Activated T-helper 1 cell treated with anti-CD3 and anti-CD28 coated beads, Interleukin-12 subunit alpha, Interleukin-12 subunit beta, Interleukin-2, Interleukin-4 antibody, amounts not matched to agents 30 ng/mL and 10 ng/mL and 1 ng/mL, durations not matched to agents 14 hours and 24 hours and 36 hours (primary cell): ENCODE measurements at places on chromosomes 4 and X.

DNA sequence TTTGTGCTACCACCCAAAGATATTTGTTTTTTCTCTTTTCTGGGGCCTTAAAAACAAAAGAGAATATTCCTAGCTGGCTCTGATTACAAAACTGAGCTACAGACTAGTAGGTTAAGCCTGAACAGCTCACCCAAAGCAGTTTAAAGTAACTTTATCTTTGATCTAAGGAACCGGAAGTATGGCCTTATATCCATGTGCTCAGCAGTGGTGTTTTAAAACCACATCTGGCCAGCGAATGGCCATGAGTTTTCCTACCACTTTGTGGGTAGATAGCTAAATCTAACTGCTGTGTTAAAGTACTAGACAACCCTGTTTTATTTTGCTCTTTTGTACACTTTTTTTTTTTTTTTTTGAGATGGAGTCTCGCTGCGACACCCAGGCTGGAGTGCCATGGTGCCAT is 24.6 kb downstream of the ADGRG4 start:
- no peak for DNase-seq

- DNase-seq, result no peak
Measured at GRCh38 chr4:179110356-179110755, 1668.1 kb upstream of the AGA start.

- no peak for DNase-seq
Measured at GRCh38 chr4:130249002-130249401, 1153.0 kb downstream of the C4orf33 start.

GRCh38 chrX:123814343-123814742 is 45.5 kb upstream of the XIAP start:
- DNase-seq, result no peak

DNA sequence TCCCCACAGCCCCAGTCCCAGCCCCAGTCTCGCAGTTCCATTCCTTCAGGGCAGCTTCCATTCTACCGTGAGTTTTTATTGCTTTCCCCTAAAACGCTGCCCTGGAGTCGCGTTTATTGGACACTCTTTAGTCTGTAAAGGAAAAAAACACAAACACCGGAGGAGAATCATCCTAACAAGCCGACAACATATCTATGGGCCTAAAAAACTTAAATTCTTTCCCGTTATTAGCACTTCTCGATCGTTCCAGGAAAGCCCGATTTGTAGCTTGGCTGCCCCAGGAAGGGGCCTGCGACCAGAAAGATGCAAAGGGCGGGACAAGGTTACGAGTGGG is 178.5 kb downstream of the CBR4 start:
- DNase-seq, result no peak

DNA sequence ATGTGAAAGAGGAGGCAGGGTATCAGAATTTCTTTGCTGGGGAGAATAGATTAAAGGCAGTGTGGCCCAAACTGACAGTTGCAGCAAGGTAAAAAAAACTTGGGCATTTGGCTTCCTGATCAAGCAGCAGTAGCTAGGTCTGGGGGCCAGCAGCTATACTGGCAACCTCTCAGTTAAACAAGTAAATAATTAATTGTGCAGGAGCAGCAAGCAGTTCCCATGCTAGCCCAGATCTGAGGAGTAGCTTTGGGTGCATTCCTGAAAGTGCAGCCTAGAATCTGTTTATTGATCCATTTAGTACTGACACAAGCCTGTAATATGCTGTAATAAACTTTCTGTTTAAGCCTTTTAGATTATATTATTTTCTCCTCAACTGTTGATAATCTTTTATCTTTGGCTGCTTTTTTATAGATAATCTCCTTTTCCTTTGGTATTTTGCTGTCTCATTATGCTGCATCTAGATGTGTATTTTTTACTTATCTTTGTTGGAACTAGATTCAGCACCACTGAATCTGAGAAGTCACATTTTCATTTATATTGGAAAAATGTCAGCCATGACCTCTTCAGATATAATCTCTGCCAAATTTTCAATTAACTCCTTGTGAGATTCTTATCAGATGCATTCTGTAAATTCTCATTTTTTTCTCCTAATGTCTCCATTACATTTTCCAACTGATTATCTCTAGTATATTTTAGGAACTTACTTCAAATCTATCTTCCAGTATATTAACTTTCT is 276.3 kb downstream of the STPG2 start:
- DNase-seq, result no peak

DNA sequence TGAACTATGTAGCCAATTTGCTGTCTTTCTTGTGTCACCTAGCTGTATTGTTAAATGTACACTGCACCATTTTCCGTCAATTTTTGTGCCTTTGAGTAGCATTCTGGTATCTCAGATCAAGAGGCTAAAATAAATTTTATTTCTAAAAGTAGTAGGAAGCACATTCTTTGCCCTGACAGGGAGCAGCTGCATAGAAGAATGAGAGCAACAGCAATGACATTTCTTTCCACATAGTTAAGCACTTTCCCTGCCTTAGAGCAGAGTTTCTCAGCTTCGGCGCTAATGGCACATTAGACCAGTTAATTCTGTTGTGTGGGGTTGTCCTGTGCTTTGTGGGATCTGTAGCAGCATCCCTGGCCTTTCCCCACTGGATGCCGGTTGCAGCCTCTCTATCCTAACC is 173.9 kb downstream of the CHIC2 start:
- no peak for DNase-seq

GRCh38 chr4:88804234-88804633 is 106.6 kb upstream of the NAP1L5 start:
- DNase-seq, result no peak

DNA sequence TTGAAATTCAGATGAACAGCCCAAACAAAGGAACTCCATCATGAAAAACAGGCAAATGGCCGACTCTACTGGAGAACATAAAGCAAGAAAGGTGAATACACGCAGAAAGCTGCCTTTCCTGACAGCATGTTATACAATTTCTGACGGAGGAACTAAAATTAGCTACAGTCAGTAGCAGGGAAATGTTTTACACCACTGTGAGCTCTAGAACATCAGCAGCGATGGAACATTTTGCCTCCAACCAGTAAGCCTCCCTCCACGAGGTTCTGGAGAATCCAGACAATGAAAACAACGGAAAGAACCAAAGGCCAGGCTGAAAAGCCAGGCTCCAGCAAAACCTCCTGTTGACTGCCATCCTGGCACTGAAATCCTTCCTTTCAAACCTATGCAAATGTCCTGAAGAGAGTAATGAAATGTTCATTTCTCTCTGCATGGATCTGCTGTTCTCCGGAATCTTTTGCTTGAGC is 78.9 kb downstream of the IRF2 start:
- no peak for DNase-seq

DNA sequence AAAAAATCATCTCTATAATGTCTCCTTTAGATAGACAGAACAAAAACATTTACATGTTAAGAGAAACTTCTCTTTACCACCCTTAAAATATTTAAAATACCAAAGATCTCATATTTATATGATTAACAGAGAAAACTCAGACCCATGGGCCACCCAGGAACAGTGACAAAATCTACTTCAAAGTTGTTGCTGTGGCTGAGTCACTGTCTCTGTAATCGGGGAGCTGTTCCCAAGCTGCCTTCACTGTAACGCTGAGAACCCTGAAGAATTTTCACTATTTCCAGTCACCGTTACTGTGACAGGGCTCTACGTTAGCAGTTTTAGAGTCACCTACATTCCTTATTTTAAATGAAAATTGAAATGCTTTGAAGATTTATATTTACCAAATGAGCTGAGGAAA is 9.0 kb upstream of the DAPP1 start:
- DNase-seq, result no peak

DNA sequence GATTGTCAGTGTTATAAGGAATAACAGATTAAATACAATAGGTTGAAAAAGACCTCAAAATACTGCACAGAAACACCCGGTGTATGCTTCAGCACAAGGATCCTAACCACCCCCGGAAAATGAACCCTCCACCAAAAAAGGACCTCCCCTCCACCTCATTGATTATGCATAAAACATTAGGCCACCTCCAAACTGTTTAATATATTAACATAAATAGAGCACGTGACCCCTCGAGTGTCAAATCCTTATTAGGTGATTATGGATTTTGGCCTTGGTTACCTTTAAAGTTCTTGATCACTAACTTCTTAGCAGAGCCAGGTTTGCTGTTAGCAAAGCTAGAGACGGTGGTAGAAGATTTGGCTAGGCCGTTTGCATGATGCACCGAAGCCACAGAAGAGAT is 958 bp downstream of the CUL4B start:
- no peak for DNase-seq

- no peak for DNase-seq
Measured at GRCh38 chrX:19162851-19163250, 40.6 kb upstream of the ADGRG2 start.

DNA sequence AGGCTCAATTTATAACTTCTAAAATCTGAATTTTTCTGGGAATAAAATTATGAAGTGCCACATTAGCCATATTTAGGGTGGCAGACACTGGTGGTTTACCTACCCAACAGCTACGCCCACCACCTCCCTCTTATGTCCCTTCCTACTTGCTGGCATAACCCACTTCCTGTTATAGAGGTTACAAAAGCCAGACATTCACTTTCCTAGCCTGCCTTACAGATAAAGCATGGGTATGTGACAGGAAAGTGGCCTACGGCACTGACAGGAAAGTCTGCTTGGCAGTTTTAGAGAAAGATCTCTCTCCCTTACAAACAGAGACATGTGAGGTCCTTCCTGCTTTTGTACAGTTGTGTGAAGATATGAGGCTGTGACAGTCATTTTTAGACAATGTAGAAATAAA is 12.4 kb downstream of the DDX53 start:
- no peak for DNase-seq
